ENCODE measurements at places on chromosomes 2 and 18.

- DNase-seq = no peak
Observed at GRCh38 chr18:48418539-48419276, 9.5 kb upstream of the ZBTB7C start.

GRCh38 chr2:15117409-15118050 lies 443.6 kb downstream of the NBAS start:
- no peak for DNase-seq

DNA sequence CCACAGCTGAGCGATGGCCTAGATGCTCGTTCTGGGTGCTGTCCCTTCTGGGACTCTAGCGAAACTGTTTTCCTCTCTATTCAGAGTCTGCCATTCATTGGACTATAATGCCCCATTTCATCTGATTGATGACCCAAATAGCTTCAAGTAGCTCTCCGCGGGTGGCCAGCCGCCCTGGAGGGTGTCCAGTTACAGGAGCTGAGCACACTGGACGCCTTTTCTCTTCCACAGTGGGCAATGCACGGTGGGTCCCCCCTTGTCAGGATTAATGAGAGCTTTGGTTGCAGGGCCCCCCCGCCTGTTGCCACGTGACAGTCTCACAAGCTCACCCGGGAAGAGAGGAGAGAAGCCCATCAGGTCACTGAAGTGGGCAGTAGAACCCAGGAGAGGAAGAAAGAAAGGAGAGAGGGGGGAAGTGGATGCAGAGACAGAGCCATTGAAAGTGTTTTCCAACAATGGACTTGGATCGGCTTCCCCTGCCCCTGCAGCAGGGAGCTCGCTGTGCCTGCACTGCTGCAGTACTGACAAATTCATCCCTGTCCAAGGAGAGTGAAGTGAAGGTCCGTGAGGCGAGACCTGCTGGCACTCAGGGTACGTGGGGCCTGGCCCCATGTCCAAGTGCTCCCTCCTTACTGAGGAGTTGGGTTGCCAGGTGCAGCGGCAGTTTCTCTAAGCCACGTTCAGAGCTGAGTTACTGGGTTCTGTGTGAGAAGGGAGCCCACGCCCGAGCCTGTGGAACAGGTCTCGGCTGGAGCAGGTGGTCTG lies 44.8 kb downstream of the DIPK1C start:
- no peak for DNase-seq

- no peak for DNase-seq
Observed at GRCh38 chr18:23121133-23121532, 14.2 kb upstream of the CABLES1 start.

DNA sequence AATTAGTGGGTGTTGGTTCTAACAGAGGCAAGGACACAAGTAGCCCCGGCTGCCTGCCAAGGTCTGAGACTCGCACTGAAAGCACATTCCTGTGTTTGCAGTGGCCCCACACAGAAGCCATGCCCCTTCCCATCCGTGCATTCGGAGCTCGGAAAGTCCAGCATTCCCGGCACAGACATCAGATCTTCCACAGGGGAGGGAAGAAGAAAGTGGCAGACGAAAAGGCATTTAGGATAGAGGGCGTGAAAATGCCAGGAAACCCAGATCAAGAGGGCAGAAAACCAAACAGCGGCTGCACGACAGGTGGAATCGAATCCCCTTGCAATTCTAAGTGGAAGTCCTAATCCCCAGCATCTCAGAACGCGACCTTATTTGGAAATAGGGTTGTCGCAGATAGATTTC lies 105.5 kb upstream of the ASB18 start:
- no peak for DNase-seq

DNA sequence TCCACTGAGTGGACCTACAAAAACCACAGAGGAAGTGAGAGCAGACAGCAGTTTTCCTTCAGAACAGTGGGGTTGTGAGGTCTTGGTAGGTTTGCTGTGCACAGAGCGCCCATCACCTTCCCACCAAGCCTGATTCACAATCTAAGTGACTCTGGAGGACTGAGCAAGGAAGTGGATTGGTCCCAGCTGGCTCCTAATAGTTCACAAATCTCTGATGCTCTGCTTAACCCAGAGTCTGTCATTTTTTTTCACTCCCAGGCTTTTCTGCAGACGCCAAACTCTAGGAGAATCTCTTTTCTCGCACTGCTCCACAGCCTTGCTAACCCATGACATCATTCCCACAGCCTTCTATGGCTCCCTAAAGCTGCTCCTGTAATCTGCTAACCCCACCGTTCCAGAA lies 280.4 kb downstream of the C1D start:
- no peak for DNase-seq

DNA sequence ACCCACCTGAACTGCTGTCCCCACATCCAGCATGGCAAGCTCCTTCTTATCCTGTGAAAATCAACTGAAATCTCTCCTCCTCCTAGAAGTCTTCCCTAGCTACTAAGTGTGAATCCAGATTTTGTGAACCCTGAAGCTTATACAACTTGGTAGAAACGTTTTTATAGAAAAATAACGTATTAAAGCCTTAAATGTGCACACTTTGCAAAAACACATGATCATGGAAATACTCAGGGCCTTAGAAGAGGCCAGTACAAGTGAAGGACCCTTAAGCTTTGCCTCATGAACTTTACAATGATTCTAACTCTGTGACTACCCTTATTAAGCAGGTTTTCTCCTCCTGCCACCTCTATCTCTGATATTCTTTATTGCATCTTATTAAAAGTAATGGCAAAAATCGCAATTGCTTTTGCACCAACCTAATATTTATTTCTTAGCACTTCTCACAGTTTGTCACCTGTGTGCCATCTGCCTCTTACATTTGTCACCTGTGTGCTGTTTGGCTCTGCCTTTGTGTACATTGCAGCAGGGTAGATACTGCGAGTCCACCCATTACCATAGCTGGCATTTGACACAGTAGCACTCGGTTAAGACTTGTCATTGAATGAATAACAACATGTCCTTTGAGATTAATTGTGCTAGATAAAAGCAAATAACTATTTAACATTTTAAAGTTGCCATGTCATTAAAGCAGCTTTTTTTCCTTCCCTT lies 42.2 kb downstream of the FRZB start:
- DNase-seq = no peak

DNA sequence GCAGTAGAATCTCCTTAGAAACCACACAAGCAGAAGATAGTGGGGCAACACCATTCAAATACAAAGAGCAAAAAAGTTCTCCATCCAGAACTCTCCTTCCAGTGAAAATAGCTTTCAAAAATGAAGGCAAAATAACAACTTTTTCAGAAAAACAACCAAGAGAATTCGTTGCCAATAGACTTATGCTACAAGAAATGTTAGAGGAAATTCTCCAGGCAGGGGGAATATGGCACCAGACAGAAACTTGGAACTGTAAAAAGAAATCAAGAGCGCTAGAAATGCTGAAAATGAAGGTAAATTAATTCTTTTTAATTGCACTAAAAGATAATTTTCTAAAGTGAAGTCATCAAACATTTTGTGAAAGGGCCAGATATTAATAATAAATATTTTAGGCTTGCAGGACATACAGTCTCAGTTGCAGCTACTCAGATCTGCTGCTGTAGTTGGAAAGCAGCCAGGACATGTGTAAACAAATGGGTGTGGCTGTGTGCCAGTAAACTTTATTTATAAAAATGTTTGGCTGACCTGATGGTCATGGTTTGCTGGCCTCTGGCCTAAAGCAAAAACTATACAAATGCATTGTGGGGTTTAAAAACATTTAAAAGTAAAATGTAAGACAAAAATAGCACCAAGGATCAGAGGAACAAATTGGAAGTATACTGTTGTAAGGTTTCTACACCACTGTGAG lies 73.7 kb upstream of the TGFA start:
- no peak for DNase-seq

GRCh38 chr18:48611785-48612480 lies 73.1 kb downstream of the CTIF start:
- DNase-seq = no peak

DNA sequence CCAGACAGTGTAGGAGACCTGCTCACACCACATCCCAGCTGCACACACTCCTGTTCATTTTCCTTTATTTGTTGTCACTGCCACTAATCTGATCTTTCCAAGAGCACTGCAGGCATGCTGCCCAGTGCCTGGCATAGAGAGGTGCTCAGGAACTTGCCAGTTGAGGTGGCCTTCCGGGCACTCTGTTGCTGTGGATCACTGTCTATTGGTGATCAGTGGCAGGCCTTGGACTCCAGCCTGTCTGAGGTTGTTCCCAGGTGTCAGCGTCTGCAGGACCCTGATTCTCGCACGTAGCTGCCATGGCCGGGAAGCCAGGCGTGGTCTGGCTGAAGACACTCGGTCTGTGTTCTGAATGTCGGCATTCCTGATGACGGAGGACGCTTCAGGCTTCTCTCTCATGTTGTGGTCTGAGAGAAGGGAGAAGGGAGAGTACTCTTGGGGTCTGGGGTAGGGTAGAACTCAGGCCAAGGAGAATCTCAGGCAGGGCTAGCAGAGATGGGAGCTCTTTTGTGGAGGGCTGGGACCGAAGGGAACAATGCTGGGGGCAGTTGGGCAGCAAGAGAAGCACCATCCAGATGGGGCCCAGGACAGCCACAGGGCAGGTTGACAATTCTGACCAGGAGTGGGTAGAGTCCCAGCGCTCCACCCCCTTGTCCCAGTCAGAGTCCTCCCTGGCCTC lies 240.9 kb downstream of the MYCN start:
- no peak for DNase-seq

DNA sequence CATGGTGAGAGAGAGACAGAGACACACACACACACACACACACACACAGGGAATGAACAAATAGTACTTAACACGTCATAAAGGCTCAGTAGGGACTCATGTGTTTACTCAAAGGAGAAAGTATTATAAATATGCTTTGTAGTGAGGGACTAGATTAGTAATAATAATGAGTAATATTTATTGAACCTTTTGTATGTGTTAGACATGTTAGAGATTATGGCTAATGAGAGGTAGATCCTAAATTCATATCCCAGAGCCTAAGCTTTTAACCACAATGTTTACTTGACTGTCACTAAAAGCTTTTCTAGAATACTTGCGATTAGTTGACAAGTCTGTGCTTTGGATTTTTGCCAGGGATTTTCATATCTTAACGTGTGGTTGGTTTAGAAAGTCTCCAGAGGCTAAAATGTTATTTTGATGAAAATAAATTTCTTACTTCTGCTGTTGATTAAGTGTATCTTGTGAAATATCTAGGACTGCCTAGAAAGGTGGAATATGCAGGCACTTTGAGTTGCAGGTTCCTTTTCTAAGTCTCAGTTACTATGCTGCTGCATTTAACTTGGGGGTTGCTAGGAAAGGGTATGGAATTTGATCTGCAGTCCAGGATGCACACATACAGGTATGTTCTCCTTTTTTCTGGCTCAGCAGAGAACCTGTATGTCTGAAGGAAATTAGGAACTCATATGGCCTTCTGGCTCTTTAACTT lies 64.5 kb downstream of the UBR3 start:
- DNase-seq = no peak

- no peak for DNase-seq
Observed at GRCh38 chr2:120715353-120715752, 20.3 kb upstream of the GLI2 start.

DNA sequence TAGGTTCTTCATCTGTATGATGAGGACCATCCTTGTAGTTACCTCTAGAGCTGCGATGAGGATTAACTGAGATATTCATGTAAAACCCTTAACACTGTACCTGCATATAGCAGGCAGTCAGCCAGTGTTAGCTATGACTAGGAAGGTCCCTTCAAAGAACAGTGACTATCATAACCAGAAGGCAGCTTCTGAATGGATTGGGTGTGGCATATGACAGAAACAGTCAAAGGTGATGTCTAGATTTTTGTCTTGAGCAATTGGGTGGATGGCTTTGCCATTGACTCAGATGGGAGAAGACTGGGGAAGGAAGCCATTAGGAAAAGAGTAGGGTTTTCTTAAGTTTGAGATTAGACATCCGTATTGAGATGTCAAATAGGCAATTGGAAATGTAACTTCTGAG lies 15.7 kb downstream of the XDH start:
- DNase-seq = no peak

DNA sequence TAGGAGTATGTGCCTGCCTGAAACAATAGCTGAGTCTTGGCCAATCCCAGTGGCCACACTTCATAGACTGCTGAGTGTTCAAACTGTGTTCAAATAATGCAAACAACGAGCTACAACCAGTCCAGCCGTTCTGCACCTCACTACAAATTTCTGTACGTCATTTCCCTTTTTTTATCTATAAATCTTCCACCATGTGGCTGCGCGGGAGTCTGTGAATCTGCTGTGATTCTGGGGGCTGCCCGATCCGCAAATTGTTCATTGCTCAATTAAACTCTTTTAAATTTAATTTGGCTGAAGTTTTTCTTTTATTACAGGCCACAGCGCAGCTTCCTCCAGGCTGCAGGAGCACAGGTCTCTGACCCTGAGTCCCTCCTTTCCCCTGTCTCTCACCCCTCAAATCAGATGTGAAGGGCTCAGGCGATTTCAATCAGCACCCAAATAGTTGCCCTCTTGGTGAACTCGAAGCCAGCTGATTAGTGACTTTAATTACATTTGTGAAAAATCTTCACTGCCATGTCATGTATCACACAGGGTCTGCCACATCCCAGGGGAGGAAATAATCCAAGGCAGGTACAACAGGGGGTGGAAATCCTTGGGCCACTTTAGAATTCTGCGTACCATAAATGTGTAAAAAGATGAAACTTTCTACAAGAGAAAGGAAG lies 145.6 kb downstream of the NDUFA10 start:
- DNase-seq = no peak

DNA sequence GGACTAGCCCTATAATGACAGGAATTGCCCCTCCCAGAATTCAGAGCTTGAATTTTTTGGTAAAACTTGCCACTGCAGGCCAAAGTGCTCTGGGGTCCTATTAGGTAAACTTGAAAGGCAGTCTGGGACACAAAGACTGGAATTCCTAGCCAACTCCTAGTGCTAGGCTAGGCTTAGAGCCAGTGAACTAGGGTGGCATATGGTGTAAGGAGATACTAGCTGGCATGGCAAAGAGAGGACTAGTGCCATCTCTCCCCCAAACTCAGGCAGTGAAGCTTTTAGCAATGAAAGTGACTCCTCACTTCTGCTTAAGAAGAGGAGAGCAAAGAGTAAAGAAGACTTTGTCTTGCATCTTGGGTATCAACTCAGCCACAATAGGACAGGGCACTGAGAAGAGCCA lies 410.5 kb upstream of the CNTNAP5 start:
- no peak for DNase-seq

DNA sequence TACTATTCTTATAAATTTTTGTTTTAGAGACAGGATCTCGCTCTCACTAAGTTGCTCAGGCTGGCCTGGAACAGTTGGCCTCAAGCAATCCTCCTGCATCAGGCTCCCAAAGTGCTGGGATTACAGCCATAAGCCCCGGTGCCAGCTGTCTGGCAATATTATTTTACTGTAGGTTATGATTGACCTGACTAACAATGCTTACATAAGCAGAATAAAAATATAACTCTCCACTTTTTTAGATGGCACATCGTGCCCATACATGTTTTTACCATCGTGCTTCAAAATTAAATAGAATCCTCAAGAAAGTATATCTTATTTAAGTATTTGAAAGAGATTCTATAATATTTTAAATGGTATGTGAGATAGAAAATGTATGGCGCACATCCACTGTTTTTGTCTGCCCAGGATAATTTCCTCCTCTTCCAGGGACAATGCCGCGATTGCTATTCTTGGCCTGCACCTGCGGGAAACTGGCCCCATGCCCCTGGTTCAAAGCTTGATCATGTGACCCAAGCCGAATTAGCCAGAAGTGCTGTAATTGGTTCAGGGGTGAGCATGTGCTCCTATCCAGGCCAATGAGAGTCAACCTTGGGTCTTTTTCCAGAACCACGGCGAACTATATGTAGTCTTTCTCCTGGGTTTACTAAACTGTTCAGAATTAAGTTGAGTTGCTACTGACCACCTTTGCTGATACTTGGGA lies 38.3 kb upstream of the GREB1L start:
- DNase-seq = no peak
